ENCODE measurements at places on chromosomes 2 and 18.

- peak; percentile 59 for DNase-seq
These were observed 1.6 kb downstream of the SMAD7 start for GRCh38 chr18:48949050-48949605.

DNA sequence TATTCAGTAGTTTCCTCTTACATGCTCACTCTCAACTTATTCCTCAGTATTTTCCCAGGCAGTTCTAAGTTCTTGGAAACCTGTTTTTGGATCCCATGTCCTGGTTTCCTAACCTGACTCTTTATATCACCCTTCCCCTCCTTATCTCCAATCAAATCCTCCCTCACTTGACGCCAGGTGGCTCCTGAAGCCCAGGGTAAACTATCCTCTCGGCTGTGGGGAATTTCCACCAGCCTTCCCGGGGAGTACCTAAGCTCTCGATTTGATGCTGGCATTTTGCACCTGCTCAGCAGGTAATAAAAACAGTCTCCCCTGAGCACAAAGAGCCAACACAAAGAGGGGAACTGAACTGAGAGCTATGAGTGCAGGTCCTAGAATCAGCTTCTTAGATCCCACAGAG lies 538.0 kb downstream of the SLC4A3 start:
- DNase-seq = no peak

DNA sequence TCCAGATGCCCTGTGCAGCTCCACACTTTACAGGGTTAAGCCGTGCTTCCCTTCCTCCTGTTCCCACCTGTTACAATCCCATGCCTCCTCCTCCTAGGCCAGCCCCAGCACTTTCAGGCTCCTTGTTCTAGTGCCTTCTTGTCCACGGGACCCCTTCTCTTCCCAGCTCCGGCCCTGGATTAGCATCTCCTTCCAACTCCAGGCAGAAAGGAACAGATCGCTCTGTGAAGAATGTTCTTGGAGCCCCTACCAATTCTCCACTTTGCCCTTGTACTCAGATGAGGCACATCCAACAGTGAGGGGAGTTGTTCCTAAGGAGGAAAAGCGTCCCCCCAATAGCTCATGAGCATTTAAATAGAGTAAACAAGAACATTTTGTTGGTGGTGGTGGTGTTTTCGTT lies 72.7 kb downstream of the CABLES1 start:
- DNase-seq = no peak

GRCh38 chr2:181046833-181047232 lies 66.4 kb downstream of the UBE2E3 start:
- no peak for DNase-seq

GRCh38 chr2:175251425-175252041 lies 70.0 kb upstream of the ATP5MC3 start:
- DNase-seq = no peak

DNA sequence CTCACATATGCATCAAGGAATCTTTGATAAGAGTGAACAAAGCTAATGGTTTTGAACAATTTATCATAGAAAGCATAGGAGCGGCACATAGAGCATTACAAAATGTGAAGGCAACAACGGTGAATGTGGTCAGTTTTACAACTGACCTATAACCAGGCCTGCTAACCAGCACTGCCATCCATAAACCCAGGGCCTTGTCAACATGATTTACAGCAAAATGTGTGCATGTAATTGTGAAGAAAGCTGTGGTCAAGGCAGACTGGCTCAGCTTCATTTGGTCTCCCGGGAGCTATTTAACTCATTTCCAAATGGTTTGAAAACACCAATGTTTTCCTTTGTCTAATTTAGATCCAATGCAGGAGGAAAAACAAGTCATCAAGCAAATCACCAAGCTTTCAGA lies 119.8 kb downstream of the DHRS9 start:
- no peak for DNase-seq
